NCI-H460 (cell line): ENCODE measurements at places on chromosomes 11 and 22.
A peak's percentile ranks its signal among the peaks of the same experiment; 100 is the strongest.

DNA sequence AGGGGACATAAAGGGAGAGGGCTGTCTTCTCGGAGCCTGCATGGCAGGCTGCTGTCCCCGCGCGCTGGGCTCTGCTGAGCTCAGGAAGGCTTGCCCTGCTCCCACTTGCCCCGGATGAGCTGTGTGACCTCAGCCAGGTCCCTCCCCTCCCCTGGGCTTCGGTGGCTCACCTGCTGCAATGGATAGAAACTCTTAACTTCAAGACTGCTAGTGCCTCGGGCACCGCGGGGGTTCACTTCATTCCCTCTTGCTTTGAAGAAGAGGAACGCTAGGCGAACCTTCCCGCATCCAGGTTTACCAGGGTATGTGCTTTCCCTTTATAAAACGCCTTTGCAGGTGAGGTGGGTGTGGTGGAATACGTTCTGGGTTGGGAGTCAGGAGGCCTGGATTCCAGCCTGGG lies 115.0 kb downstream of the PHF21B start:
- DNase-seq: no peak

- DNase-seq: no peak
Observed at GRCh38 chr11:117554601-117555333, 227.1 kb downstream of the CEP164 start.

- peak; percentile 98 for DNase-seq
Observed at GRCh38 chr11:66616379-66617154, at the start of gene RBM14. RBM14 (plus strand) TSS chr11:66616630; CDS start chr11:66616721, 91 bp downstream.

GRCh38 chr11:129701706-129702105 lies 113.9 kb upstream of the TMEM45B start:
- DNase-seq: no peak

- no peak for DNase-seq
Observed at GRCh38 chr22:24431309-24432034, 4.1 kb downstream of the ADORA2A start.

GRCh38 chr11:123176785-123177184 lies 18.3 kb downstream of the CLMP start:
- no peak for DNase-seq

DNA sequence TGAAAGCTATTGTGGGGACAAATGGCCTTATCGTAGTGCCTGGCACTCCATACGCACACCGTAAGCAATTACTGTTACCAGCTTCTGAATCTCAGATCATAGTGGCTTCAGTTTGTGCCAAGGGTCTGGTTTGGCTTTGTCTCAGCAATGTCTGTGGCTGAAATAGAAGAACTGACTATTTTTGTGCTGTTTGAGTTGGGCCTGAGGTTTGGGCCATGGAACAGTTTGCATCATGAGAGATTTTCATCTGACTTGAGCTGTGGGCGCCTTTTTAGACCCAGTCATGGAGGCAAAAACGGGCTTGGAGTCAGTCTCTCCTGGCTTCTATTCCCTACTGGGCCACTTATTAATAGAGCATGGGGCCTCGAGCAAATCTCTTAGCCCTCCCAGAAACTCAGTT lies 121.1 kb upstream of the CRYBB3 start:
- DNase-seq: no peak

DNA sequence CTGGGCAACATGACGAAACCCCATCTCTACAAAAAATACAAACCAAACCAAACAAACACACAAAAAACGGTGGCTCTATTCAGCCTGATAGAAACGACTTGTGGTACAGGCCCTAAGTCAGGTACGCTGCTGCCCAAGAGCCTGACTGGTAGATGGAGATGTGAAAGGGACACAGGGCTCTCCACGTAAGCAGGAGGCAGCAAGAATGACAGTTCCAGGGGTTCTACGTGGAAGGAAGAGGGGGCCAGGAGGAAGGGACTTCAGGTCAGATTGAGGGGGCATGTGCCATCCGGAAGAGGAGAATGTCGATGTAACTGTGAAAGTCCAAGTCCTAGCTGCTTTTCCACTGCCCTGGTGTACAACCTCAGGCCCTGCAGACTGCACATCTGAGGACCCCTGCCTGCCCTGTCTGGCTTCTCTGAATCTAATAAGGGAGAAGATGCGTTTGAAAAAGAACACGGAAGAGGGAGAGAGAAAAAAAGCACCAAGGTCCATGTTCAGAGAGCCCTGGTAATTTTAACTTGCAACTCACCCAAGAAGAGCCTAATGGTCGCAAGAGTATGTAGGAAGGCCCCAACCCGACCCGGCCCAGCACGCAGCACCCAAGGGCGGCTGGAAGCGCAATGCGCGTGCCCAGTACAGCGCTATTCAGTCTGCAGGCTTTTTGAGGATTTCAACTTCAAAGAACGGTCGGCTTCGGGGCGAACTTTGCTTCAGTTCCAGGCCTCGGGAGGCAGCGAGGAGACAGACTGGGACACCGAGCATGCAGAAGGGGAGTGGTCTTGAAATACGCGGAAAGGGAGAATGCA lies 909 bp upstream of the ZNRD2 start:
- DNase-seq: no peak

DNA sequence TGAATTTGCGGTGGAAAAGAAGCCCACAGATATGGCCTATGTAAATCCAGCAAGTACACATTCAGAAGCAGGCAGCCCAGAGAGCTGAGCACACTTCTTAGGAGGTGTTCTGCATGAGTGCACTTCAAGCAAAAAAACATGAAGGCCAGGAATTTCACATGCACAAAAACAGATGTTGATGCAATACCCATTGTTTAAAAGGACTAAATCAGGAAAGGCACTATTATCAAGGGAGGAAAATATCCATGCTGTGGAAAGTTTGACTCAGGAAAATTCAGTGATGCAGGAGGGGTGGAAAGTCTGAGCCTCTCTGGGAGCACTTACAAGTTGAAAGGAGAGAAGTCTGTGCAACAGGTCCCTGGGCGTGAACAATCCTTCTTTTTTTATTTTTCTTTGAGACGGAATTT lies 15.8 kb upstream of the CARS1 start:
- DNase-seq: no peak

GRCh38 chr11:124467381-124467927 lies 22.0 kb upstream of the OR8B8 start:
- DNase-seq: no peak

DNA sequence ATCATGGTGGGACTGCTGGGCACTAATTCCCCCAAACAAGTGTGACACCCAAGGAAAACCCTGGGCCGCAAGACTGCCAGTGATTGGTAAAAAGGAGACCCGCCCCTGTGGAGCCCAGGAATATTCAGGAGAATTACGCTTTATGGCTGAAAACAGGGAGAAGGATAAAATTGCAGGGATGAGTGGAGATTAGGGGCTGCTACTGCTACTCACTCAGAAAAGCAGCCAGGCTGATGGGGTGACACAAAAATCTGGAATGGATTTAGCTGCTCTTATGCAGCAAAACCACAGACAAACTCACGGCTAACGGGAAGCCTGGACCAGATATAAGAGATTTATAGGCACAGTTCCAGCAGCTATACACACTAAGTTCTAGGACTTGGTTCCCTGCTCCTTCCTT lies 4.4 kb upstream of the FBXO3 start:
- no peak for DNase-seq

DNA sequence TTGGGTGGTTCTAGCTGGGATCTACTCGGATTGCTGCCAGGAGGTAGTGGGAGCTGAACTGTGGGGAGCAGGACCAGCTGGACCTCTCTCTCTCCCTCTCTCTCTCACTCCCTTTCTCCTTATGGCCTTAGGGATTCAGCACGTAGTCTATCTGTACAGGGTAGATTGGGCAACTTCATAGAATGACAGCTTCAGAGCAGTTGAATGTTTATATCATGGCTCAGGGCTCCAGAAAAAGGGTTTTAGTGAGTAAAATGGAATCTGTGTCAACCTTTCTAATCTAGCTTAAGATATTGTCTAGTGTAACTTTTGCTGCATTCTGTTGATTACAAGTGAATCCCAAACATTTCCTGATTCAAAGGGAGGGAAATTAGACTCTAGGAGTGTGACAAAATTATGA lies 127.7 kb upstream of the PDGFD start:
- no peak for DNase-seq

GRCh38 chr11:27418356-27418755 lies 54.2 kb downstream of the LGR4 start:
- no peak for DNase-seq

GRCh38 chr11:67608486-67608885 lies 1.8 kb downstream of the NDUFV1 start:
- no peak for DNase-seq

DNA sequence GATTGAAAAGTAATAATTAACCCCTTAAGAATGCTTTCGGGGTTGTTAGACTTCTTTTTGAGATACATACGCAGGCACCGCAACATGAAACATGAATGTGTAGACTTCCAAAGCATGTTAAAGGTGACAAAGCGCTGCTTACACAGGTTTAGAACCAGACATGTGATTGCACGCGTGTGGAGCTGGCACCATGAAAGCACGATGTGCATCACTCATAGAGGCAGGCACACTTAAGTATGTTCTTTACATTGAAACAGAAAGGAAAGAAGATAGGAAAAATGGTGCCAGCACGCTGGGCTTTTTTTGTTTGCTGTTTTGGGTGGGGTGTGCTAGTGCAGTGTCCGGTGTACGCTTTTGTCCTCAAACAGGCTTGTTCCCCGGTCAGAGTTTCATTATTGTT lies 83.6 kb upstream of the PPARA start:
- no peak for DNase-seq

GRCh38 chr11:86453290-86454030 lies 78.8 kb downstream of the CCDC81 start:
- no peak for DNase-seq

- DNase-seq: no peak
Observed at GRCh38 chr11:63490551-63491239, at the start of gene PLAAT5. PLAAT5 (minus strand) TSS chr11:63491167; CDS start chr11:63491034, 133 bp downstream.

DNA sequence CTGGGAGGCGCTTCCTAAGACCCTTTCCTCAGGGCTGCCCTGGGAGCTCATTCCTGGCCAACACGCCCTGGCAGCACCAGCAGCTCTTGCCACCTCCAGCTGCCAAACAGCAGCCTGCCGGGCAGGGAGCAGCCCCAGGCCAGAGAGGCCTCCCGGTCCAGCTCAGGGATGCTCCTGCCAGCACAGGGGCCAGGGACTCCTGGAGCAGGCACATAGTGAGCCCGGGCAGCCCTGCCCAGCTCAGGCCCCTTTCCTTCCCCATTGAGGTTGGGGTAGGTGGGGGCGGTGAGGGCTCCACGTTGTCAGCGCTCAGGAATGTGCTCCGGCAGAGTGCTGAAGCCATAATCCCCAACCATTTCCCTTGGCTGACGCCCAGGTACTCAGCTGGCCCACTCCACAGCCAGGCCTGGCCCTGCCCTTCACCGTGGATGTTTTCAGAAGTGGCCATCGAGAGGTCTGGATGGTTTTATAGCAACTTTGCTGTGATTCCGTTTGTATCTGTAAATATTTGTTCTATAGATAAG lies 7.6 kb downstream of the SLC39A13 start:
- no peak for DNase-seq

GRCh38 chr11:113723787-113724186 lies 17.7 kb upstream of the TMPRSS5 start:
- no peak for DNase-seq

DNA sequence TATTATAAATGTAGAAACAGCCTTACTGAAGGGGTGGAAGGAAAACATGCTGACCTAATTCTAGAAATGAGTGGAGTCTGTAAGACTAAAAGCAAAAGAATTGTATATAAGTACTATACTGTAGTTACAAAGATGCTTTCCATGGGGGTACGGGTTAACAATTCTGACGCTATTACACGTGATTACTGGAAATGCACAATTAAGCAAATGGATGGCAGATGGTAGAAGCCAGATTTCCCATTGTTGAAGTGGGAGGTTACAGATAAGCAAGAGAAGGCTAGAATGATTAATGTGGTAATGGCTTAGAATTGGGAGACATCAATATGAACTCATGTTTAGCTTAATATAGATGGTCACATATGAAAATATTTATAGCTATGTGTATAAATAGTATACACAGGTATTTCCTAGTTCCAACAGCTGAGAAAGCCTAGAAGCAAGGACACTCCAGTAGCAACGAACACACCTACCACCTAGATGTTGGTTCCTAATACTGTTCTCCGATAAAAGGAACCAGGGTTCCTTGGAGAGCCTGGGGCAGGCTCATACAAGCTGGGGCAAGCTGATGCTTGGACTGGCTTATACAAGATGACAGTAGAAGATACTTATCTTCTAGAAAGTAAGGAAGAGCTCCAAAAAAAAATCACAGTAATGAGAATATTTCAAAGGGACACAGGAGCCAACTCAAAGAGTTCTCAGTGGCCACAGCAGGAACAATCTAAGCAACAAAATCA lies 13.5 kb downstream of the SMC1B start:
- DNase-seq: no peak

- DNase-seq: no peak
Observed at GRCh38 chr11:87081358-87081757, 43.6 kb downstream of the TMEM135 start.

DNA sequence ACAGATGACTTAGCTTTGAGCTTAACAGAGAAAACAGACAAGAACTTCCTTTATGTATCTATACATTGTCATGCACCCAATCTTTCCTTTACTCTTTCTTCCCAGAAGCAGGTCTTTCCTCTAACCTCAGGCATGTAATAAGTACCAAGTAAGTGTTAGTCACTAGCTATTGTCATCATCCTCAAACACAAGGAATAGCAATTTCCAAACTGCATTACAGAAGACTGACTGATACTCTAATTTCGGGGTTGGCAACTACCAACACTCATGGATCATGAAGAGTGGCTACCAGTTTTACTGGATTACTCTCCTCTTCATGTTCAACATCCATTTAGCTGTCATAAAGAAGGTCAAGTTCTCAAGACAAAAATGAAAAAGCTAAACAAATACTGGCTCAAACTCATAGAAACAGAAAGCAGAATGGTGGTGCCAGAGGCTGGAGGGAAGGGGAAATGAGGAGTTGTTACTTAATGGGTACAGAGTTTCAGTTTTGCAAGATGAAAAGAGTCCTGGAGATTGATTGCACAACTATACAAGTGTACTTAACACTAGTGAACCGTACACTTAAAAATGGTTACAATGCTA lies 111.6 kb downstream of the SIK3 start:
- peak; percentile 1 for DNase-seq

GRCh38 chr11:1746956-1747752 lies 3.2 kb downstream of the IFITM10 start:
- no peak for DNase-seq

GRCh38 chr11:127000981-127001380 lies 411 bp upstream of the KIRREL3 start:
- no peak for DNase-seq

GRCh38 chr22:44728761-44729324 lies 23.5 kb upstream of the ARHGAP8 start:
- no peak for DNase-seq

DNA sequence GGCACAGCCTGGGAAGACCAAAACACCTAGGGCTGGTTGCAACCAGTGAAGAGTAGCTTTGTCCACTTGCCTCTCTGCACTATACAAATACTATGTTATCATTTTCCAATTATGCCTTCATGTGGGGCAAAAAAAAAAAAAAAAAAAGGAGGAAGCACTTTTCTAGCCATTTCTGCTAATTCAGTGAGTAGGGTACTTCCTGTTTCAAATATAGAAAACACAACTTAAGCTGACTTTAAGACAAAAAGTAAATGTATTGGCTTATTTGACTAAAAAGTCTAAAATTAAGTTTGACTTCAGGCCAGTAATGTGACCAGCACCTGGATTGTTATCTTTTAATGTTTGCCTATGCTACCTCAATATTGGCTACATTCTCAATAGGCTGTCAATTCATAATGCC lies 15.3 kb downstream of the CCDC73 start:
- no peak for DNase-seq

GRCh38 chr11:96021901-96022650 lies 98.2 kb upstream of the MTMR2 start:
- DNase-seq: no peak

GRCh38 chr11:124873951-124874350 lies 8.7 kb downstream of the ROBO3 start:
- no peak for DNase-seq
